ENCODE measurements at places on chromosomes 5 and 9.

GRCh38 chr9:73073337-73074175, 78.1 kb upstream of the ANXA1 start:
- no peak for DNase-seq

DNA sequence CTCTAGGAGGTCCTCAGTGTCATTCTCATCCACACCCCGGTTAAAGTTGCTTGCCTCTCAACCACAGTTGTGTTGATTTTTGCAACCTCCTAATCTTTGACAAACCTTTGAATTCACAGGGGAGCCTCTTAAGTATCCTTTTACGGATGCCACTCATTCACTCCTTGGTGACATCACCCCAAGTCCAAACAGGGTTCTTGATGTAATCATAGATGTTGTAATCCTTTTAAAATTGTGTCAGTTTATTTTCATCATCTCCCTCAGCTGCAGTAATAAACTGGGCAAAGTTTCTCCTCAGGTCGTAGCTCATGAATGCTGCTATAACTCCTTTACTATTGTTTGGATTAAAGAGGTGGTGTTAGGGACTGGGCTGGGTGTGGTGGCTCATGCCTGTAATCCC, 637.2 kb upstream of the NUDT12 start:
- DNase-seq, result no peak

- no peak for DNase-seq
These were observed 86.9 kb downstream of the BASP1 start for GRCh38 chr5:17304282-17304681.

DNA sequence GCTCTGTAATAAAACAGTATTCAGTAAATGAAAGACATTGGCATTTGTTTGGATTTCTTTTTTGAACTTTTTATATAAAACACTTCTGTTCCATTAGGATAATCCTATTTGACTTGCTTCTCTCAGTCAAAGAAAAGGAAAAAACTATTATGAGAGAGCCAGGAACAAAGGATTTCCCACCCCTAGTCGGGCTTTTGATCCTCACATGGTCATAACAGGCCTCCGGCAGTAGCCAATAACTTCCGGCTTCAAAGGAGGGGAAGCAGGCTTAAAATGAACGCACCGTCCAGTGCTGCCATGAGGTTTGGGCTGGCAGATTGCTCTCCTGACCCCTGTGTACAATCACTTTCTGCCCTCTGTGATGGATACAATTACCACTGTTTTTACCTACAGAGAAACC, 209.3 kb downstream of the ZNF608 start:
- no peak for DNase-seq

GRCh38 chr9:94888775-94889174, 162.3 kb downstream of the AOPEP start:
- DNase-seq, result no peak

Measured in CD4-positive, CD25-positive, alpha-beta regulatory T cell (primary cell).